Hematopoietic multipotent progenitor cell (in vitro differentiated cells): ENCODE measurements at places on chromosomes 12 and 14.

- no peak for DNase-seq
Measured at GRCh38 chr14:94390372-94391086, 2.1 kb upstream of the SERPINA1 start.

GRCh38 chr12:39919790-39920189 lies 186.1 kb downstream of the SLC2A13 start:
- DNase-seq: no peak

- DNase-seq: no peak
Measured at GRCh38 chr12:92854344-92854743, 74.8 kb downstream of the EEA1 start.

GRCh38 chr12:6631549-6631961 lies 4.2 kb downstream of the LPAR5 start:
- DNase-seq: no peak

GRCh38 chr14:74204491-74204890 lies 34.8 kb upstream of the VSX2 start:
- DNase-seq: no peak

GRCh38 chr14:87799400-87799799 lies 193.6 kb downstream of the GALC start:
- DNase-seq: no peak
